ENCODE measurements at places on chromosomes 12 and 14.

DNA sequence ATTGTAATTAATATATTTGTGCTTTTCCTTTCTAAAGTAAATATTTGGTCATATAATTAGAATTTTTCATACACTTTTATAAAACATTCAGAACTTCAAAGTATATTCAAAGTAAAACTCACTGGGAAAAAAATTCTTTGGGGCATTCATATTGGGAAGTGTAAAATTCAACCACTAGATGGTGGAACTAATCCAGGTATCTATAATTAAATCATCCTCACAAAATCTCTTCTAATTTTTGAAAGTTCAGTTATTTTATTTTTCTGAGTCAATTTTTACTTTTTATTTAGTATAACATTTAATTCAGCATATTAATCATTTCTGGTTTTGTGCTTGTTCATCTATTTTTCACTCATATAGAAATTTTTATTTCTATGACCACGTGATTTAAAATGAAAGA is 81.0 kb downstream of the NTS start:
- no peak for DNase-seq

DNA sequence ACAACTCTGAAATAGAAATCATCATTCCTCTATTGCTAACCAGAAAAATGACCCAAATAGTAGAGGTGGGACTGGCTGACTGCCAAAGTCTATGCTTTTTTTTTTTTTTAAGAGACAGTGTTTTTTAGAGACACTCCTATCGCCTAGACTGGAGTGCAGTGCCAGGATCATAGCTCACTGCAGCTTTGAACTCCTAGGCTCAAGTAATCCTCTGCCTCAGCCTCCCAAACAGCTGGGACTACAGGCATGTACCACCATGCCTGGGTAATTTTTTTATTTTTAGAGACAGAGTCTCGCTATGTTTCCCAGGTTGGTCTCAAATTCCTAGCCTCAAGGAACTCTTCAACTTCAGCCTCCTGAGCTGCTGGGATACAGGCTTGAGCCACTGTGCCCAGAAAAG is 19.2 kb downstream of the NR2C1 start:
- DNase-seq = no peak

DNA sequence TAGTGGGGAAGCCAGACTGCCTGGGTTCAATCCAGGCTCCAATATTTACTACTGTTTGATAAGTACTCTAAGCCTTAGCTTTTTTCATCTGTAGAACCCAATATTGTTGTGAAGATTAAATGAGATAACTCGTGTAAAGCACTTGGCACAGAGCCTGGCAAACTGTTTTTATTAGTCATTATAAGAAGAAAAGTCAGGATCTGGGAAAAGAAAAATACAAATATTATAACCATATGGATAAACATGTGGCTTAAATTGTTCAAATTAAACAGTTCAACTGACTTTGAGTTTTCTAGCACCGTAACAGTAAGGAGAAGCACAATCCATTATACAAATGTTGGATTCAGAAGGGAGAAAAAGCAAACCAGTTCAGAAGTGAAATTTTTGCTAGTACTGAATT is 22.0 kb upstream of the CDK17 start:
- no peak for DNase-seq

DNA sequence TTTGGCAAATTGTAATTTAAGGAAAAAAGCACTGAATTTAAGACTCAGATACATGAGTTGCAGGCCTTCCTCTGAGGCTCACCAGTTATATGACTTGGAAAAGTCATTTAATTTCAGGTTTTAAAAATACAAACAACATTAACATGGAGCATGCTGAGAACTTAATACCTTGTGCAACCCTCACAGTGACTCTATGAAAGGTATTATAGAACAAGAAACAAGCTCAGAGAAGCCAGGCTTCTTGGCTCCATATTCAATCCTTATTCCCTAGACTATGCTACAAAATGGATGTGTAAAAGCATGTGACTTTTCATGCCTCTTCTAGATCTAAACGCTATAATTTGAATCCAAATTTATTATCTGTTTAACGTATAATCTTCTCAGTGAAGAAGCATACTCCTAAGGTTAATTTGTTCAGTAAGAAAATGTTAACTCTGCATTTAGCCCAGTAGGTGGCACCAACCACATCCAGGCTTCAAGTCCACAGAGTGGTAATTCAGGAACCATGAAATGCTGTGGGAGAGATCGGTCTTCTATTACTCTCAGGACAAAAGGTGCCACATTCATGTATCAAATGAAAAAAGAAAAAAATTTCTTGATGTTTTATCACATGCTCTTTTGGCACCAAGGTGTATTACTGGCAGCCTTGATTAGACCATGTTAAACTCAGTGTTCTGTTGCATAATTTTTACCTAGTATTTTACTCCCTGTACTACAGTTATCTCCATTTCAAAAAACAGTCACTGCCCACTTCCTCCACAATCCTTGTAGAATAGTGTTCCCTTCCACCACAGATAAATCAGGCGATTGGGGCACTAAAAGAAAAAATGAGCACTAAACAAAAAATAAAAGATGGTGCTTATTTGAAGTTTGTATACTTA is 9.3 kb downstream of the CCDC196 start:
- DNase-seq = no peak

GRCh38 chr12:65879878-65880277 is 55.6 kb downstream of the HMGA2 start:
- no peak for DNase-seq

GRCh38 chr12:28099871-28100270 is 90.4 kb upstream of the CCDC91 start:
- DNase-seq = no peak

DNA sequence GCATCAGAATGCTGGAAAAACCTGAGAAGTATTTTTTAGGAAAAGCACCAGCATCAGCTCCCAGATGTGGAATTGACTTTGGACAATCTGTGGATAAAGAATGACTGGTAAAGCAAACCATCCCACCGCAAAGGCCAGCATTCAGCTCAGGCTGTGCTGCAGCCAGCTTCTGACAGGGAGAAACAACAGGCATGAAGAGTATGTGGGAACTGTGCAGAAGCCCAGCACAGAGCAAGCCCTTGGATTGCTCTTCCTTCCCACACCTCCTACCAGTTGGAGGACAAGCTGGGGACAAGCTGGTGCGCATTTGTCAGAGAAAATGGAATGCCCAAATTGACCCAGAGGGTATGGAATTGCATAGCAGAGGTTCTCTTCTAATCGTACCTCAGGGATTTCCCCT is 228.1 kb downstream of the ANO2 start:
- no peak for DNase-seq

DNA sequence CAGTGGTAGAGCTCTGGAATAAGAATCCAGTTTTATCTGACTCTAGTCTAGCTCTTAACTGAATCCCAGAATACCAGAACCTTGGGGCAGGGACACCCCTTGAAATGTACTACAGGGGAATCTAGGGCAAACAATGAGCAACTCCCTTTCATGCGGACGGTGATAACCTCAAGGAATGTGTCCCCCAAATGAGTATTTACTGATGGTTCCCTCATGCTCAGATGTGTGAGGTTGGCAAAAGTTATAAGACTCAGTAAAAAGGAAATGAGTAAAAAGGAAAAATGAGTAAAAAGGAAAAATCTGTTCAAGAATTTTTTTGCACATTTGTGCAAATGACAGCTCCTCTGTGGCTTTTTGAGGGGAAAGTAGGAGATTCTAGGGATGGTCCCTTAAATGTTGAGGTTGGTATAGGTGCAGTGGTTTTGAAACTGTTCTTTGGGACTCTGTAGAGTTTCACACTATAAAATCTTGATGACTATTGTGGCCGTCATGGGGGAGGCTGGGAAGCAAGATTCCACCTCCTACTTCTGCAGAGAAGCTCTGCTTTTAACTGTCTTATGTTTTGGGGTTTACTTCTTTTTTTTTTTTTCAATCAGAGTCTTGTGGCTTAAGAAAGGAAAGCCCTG is 58.6 kb downstream of the NRXN3 start:
- DNase-seq = no peak

- no peak for DNase-seq
Measured at GRCh38 chr12:120215766-120216735, 15.1 kb upstream of the RPLP0 start.

GRCh38 chr14:53509276-53510244 is 356.4 kb upstream of the DDHD1 start:
- no peak for DNase-seq

DNA sequence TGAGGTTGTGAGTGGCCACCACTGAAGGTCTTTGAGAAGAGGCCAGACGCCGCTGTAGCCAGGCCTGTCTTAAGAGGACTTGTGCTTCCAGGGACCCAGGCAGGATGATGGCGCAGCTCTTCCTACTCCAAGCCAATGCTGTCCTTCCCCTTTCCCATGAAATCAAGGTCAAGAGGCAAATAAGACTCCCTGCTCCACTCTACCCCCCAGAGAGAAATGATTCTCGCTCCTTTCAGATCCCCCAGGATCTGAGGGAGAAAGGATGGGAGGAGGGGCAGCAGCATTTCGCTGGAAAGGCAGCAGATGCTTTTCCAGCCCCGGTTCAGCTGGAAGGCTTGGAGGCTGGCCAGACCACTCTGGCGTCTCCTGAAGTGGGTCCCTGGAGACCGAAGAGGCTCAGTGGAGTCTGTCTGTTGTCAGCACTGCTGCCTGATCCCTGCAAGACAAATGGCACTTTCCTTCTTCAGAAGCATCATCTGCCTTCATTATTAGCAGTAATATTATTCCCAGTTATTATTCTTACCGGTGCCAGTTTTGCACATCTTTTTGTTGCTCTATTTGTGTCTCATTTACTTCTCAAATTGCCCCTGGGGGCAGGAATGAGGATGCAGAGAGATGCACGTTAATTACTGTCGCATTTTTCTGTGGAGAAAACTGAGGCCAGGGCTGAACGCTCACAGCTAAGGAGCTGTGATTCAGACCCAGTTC is 51.4 kb downstream of the C14orf132 start:
- DNase-seq = no peak

DNA sequence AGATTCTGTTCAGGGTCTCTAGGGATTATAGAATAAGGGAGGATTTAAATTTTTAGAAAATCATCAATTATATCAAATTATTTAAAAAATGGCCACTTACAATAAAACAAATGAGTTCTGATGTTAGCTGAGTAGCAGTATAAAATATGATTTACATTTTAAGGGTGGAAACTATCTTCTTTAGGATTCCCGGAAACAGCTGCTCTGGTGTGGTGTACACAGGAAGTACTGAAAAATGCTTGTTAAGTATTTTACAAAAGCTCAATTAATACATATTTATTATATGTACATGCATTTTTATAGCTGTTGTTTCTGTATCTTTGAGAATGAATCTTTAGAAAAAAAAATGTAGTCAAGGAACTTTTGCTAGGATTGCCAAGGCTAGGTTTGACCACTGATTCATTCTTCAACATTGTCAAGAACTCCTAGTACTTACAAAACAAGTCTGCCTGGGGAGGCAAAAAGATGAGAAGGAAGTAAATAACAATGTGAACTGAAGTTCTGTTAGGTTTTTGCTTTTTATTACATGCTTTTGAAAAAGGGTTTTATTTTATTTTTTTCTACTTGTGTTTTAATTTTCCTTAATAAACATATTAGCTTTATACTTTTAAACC is 48.0 kb downstream of the ARF6 start:
- no peak for DNase-seq

DNA sequence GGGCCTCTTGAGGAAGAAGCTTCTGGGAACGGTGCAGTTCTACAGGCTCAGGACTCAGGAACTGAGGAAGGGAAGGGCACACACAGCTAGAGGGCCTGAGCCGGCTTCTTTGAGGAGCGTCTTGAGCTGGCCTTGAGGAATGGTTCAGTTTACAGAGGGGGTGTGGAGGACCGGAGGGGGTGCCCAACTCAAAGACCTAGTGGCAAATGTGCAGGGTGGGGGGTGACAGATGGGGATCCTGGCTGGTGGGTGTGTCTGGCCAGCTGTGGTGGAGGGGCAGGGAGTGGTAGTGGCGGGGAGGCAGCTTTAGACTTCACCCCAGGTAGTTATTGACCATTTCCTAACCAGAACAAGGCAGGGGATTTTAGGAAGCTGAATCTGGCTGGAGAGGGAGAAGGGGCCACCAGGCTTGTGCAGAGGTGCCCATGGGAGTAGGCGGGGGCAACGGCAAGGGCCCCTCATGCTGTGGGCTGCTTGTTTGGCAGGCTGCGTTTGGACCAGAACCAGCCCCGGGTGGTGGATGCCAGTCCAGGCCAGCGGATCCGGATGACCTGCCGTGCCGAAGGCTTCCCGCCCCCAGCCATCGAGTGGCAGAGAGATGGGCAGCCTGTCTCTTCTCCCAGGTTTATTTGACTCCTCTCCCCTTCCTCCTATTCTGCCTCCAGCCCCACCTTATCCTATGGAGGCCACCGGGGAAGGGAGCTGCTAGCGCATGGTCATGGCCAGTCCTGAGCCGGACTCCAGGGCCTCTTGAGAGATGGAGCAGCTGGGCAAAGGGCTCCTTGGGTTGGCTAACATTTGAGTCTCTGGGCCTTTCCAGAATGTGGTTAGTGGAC is 27.8 kb downstream of the PAPLN start:
- DNase-seq = no peak

DNA sequence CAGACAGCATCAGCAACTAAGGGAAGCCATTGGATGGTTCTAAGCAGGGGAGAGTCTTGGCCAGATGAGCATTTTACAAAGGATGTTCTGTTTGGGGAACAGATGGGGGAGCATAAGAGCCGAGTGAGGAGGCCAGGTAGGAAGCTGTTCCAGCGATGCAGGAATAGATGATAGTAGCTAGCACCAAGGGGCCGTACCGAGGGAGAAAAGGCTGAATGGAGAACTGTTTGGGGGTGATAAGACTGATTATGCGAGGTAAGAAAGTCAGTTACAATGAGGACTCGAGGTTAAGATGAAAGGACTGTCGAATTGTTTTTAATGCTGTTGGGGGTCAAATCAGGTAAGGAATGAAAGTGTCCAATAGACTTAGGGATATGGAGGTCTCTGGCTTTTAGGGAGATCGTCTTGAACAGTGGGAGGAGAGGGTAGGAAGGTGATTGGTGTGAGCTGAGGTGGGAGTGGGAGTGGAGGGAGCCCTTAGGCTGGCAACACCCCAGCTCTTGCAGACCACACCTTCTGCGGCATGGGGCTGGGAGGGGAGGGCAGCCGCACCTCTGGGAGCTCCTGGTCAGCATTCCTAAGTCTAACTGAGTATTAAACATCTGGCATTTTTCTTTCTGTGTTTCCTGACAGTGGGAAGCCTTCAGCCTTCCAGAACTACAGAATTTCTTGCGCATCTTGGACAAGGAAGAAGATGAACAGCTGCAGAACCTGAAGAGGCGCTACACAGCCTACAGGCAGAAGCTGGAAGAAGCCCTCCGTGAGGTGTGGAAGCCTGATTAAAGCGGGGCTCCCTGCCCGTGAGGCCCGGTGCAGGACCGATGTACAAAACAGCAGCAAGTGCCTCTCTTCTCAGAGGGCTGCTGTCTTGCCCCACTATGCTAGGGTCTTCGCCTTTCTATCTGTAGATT is 64.8 kb downstream of the GNS start:
- no peak for DNase-seq

GRCh38 chr12:5628501-5628900 is 196.6 kb downstream of the NTF3 start:
- no peak for DNase-seq

DNA sequence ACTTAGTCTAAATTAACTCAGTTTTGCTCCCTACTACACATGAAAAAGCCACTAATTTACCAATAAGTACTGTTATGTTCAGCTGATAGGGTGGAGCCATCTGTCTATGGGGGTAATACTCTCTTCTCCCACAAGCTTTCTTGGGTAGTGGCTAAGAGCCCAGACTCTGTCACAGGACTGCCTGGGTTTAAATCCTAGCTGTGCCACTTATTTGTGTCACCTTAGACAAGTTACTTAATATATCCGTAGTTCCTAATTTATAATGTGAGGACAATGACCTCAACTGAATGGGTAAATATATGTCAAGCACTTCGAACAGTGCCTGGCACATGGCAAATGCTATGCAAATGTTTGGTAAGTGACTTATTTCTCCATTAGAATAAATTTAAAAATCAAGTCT is 185.6 kb downstream of the DACT1 start:
- DNase-seq = no peak

- no peak for DNase-seq
Measured at GRCh38 chr14:105830171-105830570, 303.8 kb downstream of the TMEM121 start.
